ENCODE measurements at places on chromosomes 5 and 9. TPM values are rescaled to one million over a fixed set of nuclear protein-coding genes. Genes with fewer than 3 reads are reported as not detected.

DNA sequence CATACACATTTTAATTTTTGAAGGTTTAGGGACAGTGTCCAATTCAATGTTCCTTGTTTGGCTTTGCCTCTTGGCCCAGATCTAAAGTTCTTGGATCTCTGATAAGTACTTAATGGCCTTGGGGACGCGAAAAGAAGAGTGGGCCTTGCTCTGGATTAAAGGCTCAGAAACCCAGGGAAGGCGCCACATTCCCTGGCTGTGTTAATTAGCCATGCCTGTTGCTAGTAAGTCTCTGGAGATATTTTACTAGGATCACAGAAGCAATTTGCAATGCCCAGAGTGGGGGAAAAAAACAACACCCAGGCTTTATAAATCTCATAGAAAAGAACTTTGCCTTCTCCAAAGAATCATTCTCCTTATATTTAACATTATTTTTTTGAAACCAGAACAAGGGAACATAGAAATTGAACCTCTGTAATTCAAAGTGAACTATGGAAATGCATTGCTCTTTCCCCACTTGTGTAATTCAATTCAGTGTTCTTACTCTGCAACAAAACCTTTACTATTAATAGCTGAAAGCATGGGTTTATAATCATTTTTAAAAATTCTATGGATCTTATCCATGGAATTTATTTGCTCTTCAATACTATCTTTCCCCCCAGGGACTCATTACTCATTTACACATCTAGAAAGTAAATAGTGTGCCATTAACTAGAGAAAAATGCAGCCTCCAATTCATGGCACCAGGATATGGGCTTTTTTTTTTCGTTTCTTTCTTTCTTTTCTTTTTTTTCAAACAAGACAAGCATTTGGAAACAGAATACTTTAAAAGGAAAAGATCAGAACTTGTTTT, 172.2 kb upstream of the ANKRD55 start:
- DNase-seq: no peak

DNA sequence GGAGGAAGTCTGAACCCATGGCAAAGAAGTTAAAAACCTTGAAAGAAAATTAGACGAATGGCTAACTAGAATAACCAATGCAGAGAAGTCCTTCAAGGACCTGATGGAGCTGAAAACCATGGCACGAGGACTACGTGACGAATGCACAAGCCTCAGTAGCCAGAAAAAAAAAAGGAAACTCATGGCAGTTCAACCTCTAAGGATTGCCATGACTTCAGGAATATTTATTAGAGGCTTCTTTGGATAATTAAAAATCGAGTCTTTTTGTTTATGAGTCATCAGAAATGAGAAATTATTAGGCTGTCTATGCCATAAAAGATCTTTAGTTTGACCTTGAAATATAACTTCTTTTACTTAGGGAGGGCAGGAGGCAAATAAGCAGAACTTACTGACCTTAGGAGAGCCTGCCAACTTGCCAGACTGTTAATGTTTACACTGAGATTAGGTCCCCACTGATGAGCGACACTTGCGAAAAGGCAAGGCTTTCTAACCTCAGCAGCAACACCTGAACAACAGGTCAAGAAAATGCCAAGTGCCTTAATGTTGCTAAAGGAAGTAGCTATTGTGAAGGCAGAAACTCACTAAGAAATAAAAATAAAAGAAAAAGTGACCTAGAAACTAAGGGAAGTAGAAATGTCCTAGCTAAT, 55.2 kb upstream of the TUSC1 start:
- DNase-seq: no peak

DNA sequence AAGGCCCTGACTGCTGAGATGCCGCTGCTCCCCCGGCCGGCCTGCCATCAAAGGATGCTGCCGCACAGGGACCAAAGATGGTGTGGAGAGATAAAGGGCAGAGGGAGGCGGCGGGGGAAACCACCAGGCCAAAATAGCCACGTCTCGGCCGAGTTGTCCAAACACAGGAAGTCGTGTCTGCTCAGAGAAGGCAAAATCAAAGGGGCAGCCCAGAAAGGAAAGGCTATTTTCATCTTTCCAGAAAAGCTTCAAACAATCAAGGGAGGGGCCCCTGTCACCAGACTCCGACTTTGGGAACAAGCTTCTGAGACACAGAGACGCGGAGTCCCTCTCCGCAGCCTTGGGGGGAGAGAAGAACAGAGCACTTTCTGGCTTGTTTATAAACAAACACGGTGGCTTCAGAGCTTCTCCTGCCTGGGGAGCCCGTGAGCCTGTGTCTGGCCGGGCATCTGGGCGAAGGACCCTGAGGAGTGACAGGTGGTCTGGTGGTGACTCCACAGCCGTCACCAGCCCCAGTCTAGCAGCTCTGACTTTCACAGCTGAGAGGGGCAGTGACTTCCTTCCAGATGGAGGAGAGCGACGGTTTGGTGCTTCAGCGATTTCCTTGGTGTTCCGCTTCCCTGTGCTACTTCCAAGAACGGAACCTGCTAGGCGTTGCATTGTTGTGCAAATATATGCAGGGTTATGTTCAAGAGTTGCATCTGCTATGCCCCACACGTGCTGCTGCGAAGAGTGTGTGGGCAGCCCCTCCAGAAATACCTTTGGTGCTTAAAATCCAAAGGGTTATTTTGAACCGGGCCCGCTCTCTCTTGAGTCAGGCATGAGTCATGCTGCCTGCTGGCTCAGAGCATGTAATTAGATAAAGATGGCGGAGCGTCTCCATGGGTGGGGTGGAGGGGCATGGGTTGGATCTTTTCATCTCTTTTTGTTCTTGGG, 24.0 kb downstream of the ADAMTSL2 start:
- DNase-seq: no peak

DNA sequence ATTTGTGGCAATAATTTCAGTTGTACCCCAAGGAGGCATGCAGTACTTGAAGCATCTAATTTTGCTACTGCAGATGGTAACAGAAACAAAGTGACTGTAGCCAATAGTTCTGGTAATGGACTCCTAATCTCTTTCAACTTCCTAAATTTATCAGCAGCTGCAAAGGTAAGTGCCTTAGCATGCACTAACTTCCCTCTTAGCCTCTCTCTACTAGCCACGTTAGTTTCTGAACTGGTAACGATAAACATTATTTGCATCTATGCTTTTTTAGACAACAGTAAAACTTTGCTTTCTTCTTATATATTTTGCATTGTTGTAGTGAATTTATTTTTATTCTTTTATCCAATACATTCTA, 6.2 kb upstream of the CKS2 start:
- no peak for DNase-seq

- peak; percentile 90 for DNase-seq
Observed at GRCh38 chr5:140547508-140548299, at the start of gene EIF4EBP3. TSS of gene EIF4EBP3 (plus strand) at chr5:140547662. CDS start at chr5:140547738, 76 bp downstream.

DNA sequence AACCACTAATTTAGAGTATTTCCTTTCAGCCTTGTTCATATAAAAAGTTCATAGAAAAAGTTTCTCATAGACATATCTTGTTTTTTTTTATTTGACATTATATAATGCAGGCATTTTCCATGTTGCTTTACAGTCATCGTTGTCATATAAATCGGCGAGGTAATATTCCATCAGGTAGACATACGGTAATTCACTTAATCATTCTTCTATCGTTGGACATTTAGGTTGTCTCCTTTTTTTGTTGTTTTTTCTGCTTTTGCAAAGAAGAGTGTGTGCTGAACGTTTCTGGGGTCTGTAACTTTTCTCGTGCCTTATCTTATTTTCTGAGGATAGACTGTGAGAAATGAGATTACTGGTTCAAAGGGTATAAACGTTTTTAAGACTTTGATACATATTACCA, 283.6 kb downstream of the ARHGAP26 start:
- no peak for DNase-seq

DNA sequence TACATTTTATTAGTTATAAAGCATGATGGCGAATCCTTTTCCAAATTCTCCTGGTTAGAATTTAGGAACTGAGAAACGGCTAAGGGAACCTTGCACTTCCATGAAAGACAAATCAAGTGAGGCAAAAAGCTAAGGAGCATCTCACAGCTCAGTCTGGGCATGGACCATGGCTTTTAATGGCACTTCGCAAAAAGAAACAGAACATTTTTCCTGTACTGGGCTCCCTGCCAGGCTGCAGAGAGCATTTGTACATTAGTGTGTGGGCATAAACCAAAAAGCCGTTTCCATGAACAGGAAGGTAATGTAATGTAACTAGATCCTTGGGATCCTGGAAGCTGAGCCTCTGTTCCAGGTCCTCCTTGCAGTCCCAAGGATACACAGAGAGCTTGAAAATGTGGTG, 354.2 kb downstream of the MRPS30 start:
- no peak for DNase-seq

- no peak for DNase-seq
Observed at GRCh38 chr5:17378346-17378997, 119.6 kb upstream of the TAF11L2 start.

DNA sequence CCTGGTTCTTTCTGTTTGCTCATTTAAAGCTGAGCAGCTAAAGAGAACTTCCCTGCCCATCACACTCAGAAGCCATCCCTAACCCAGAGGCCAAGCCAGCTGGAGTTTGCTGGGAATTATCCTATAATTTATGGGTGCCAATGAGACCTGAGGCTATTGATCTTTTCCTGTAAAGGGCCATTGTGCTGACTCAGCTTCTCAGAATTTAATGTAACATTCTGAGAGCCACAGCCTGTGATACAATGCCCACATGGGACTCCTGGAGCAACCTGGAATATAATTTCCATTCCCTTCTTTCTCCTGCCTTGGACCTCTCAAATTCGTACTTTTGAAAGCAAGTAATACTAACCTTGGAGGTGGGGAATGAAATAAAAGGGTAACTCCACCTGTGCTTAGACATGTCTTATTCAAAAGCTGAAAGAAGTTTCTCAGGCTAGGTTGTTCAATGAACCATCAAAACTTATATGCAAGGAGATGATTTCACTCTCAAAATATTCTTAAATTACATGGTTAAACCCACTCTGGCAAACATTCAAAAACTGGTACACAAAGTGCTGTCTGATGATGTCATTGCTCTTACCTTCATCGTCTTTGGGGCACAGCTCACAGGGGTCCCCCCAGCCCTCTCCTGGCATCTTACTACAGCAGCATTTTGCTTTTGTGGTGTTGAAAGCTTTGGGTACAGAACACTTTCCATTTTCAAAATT, 206.7 kb downstream of the SLC12A2 start:
- DNase-seq: no peak

- DNase-seq: no peak
Observed at GRCh38 chr9:77099388-77099787, 77.9 kb upstream of the VPS13A start.

GRCh38 chr9:117783828-117784227, 79.6 kb downstream of the TLR4 start:
- DNase-seq: no peak

The IFNK gene
- polyA plus RNA-seq: not detected

The CD14 gene
- polyA plus RNA-seq: 2.0 TPM

The ST8SIA4 gene
- polyA plus RNA-seq: 0.54 TPM

The ADAMTS6 gene
- 0.51 TPM for polyA plus RNA-seq

The TBC1D13 gene
- polyA plus RNA-seq: 13.9 TPM

The ABLIM3 gene
- 3.0 TPM for polyA plus RNA-seq

The SLC1A3 gene
- polyA plus RNA-seq: not detected
